ENCODE measurements at places on chromosomes 1 and 21. TPM values are rescaled to one million over a fixed set of nuclear protein-coding genes. Genes with fewer than 3 reads are reported as not detected.

DNA sequence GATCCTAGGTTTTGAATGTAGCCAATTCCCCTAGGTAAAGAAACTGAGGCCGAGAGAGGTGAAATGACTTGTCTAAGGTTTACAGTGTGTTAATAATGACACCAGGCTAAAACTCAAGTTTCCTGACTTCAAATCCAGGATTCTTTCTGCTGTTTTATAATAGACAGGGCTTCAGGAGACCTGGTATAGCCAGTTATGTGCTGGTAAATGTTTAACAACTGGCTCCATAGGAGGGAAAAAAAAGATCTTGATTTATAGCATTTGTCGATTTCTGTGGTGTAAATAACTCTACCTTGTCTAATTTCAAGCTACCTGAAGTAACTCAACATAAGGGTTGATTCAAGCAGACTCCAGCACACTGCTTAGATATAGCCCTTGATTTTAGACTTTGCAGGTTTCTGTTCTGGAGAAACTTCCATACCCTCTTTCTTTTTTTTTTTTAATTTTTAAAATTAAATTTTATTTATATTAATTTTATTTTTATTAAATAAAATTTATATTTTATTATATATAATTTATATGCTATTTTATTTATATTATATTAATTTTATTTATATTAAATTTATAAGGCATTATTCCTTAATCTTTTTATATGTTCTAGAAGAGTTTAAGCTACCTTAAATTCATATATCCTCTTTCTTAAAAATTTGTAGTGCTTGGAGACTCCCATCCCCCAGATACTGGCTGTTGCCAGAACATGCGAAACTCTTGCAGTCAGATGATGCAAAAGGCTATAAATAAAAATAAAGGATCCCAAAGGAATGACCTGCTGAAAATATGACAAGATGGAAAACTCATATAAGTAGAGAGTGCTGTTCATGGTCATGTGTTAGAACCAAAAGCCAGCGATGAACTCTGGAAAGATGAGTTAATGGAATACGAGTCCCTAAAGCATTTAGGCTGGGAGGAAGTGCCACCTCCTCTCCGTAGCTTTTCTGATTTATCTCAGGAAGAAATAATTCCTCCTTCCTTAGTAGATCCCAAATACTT lies 35.4 kb upstream of the SRSF10 start:
- H3K27ac ChIP-seq = no peak overlapping the region
- no peaks in the 10 kb centered on the region for H3K36me3 ChIP-seq
- no peak overlapping the region for H3K4me3 ChIP-seq
- H3K4me1 ChIP-seq = peaks cover 29% of the 10 kb centered on the region
- H3K27me3 ChIP-seq = no peaks in the 10 kb centered on the region
- DNase-seq = no peak

DNA sequence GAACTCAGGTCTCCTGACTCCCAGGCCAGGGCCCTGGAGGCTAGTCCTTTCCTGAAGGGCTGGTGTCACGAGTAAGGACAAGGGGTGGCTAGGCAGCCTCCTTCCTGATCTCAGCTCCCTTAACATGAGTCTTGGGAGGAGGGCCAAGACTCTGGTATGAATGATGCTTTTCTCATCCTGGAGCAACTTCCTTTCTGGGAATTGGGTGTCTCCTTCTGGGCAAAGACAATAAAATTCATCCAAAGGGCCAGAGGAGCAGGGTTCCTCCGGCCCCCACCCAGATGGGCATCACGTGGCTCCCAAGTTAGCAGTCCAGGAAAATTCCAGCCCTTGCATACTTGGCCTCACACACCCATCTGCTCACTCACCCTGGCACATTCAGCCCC lies at the start of gene FAM167B:
TSS of gene FAM167B (plus strand) at position 335 of the 386 bp plus-strand sequence. CDS start 200 bp downstream, outside the sequence.
- peaks cover 1% of the 10 kb centered on the region for H3K4me1 ChIP-seq
- no peaks in the 10 kb centered on the region for H3K27me3 ChIP-seq
- peak; percentile 6 for DNase-seq
- no peak within 1 kb of the TSS for H3K4me3 ChIP-seq

The KISS1 gene
- 4.0 TPM for total RNA-seq

- H3K27ac ChIP-seq = no peak overlapping the region
- no peaks in the 10 kb centered on the region for H3K36me3 ChIP-seq
- no peak overlapping the region for H3K4me3 ChIP-seq
- H3K27me3 ChIP-seq = peaks cover 11% of the 10 kb centered on the region
- no peak for DNase-seq
Observed at GRCh38 chr1:6944434-6944833, 159.2 kb downstream of the CAMTA1 start.

The LCE1A gene
- total RNA-seq = not detected

DNA sequence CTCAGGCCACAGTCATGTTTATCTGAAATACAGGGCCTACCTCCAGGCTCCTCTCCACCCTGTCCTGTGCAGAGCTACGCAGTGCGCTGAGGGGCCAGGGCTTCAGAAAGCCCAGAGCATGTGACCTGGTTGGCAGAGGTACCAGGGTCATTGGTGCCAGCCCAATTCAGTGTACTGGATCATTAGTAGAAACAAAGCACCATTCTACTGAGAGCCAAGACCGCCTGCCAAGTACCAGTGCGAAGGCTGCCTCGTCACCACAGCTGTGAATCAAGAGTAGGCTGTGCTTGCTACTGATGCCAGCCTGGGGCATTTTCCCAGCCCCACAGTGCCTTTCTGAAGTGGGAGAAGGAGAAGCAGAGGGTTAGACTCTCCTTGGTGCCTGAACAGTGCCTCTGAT lies 59.8 kb downstream of the CAPN9 start:
- H3K36me3 ChIP-seq = no peaks in the 10 kb centered on the region
- H3K27me3 ChIP-seq = no peaks in the 10 kb centered on the region
- no peak for DNase-seq
- no peaks in the 10 kb centered on the region for H3K4me1 ChIP-seq
- no peak overlapping the region for H3K4me3 ChIP-seq

DNA sequence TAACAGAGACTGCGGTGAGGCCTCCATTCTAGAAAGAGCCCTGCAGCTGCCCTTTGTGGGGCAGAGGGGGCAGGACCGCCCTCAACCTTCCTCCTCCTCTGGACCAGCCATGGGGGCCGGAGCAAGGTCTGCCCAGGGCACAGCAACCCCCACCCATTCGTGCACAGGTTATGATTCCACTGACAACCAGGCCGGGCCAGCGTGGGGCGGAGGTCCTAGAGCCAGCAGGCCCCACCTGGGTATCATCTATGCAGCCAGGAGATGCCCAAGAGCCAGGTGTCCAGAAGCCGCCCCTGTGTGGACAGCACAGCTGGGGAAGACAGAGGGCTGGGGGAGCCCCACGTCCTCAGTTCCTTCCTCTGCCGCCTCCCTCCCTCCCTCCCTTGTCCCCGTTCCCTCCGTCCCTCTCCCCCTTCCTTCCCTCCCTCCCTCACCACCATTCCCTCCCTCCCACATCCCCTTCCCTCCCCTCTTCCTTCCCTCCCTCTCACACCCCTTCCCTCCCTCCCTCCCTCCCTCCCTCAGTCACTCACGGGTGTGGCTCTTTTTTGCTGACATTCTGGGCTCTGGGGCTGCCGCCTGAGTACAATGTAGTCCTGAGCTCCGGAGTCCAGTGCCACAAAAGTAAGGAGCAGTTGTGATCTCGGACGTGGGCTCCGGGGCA lies 12.3 kb downstream of the RNF223 start:
- H3K27ac ChIP-seq = no peak overlapping the region
- no peaks in the 10 kb centered on the region for H3K27me3 ChIP-seq
- DNase-seq = no peak
- H3K36me3 ChIP-seq = no peaks in the 10 kb centered on the region

GRCh38 chr1:39328095-39328494 lies 123.6 kb downstream of the MACF1 start:
- no peaks in the 10 kb centered on the region for H3K36me3 ChIP-seq
- no peaks in the 10 kb centered on the region for H3K27me3 ChIP-seq
- DNase-seq = no peak
- no peak overlapping the region for H3K27ac ChIP-seq

DNA sequence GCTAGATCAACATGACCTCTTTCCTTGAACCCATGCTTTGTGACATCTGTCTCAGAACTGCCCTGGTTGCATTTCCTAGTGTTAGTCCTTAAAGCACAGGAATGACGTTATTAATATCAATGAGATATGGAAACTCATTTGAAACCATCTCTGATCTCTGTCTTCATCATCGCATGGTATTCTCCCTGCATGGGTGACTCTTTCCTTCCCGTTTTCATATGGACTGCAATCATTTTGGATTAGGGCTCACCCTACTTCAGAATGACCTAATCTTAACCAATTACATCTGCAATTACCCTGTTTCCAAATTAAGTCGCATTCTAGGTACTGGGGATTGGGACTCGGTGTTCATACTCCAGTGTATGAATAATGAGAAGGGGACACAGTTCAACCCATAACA lies 41.7 kb upstream of the DISC1 start:
- no peak overlapping the region for H3K4me3 ChIP-seq
- no peaks in the 10 kb centered on the region for H3K4me1 ChIP-seq
- H3K27me3 ChIP-seq = no peaks in the 10 kb centered on the region
- no peak overlapping the region for H3K27ac ChIP-seq
- H3K36me3 ChIP-seq = no peaks in the 10 kb centered on the region

The TSPEAR gene
- not detected for total RNA-seq

- peaks cover 67% of the 10 kb centered on the region for H3K27me3 ChIP-seq
- no peak overlapping the region for H3K4me3 ChIP-seq
- no peaks in the 10 kb centered on the region for H3K36me3 ChIP-seq
- no peak for DNase-seq
Observed at GRCh38 chr21:37757606-37758376, 158.5 kb downstream of the KCNJ6 start.

DNA sequence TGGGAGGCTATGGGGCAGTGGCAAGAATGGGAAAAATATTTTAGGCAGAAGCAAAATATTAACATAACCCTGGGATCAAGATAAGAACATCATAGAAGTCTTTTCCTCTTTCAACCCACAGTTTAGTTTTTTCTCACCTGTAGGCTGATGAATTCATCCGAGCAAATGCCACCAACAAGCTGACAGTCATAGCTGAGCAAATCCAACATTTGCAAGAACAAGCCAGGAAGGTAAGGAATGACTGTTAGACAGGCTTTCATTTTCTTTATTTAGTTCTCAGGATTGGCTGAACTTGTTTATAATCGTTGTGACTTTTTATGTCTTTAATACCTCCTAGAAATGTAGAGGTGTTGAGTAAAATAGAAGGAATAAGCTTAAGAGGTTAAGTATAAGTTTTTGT lies 6.4 kb downstream of the C1orf50 start:
- H3K27ac ChIP-seq = no peak overlapping the region
- H3K36me3 ChIP-seq = no peaks in the 10 kb centered on the region
- peaks cover 6% of the 10 kb centered on the region for H3K4me1 ChIP-seq
- DNase-seq = no peak
- no peaks in the 10 kb centered on the region for H3K27me3 ChIP-seq
- H3K4me3 ChIP-seq = no peak overlapping the region

DNA sequence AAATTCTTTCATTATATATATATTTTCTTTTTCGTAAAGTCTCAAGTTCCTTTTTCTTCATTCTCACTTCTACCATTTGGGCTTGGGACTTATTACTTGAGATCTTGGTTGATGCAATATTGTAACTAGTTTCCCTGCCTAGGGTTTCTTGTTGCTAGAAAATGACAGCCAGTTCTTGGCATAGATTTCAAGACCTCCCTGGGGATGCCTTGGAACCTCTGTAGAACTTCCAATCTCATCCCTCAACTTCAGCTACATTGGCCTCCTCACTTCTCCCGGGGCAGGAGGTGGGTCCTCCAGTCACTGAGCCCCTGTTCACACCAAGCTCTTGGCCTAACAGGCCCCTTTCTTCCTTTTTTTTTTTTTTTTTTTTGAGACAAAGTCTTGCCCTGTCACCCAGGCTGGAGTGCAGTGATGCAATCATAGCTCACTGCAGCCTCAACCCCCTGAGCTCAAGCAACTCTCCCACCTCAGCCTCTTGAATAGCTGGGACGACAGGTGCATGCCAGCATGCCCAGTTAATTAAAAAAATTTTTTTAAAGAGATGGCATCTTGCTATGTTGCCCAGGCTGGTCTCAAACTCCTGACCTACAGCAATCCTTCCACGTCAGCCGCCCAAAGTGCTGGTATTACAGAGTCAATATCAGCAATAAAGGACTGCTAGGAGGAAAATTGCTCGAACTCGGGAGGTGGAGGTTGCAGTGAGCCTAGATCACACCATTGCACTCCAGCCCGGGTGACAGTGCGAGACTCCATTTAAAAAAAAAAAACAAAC lies 33.1 kb downstream of the MAP3K7CL start:
- no peak overlapping the region for H3K27ac ChIP-seq
- H3K27me3 ChIP-seq = no peaks in the 10 kb centered on the region
- no peak overlapping the region for H3K4me3 ChIP-seq
- no peak for DNase-seq
- peaks cover 20% of the 10 kb centered on the region for H3K4me1 ChIP-seq

- H3K4me3 ChIP-seq = no peak overlapping the region
- H3K36me3 ChIP-seq = peaks cover 56% of the 10 kb centered on the region
- peaks cover 3% of the 10 kb centered on the region for H3K4me1 ChIP-seq
Observed at GRCh38 chr1:116544588-116545358, 26.1 kb downstream of the CD58 start.

- no peak overlapping the region for H3K4me3 ChIP-seq
- H3K36me3 ChIP-seq = no peaks in the 10 kb centered on the region
- no peak for DNase-seq
- H3K27me3 ChIP-seq = no peaks in the 10 kb centered on the region
Observed at GRCh38 chr1:163528710-163529348, 207.1 kb downstream of the NUF2 start.

The AMPD1 gene
- not detected for total RNA-seq

DNA sequence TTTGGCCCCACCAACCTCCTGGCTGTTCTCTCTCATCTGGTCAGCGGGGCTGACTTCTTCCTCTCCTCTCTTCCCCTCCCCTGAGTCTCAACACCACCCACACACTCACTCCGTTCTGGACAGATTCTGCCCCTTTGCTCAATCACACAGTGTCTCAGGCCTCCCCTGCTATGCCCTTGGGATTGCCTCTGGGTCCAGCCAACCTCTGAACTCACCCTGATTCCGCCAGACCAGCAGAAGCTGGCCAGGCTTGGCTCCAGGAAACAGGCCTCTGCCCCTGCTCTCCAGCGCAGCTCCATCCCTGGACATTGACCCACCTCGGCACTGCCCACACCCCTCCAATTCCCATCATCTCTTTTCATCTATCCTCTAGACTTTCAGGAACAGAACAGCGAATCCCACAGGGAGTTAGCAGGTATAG lies 22.1 kb downstream of the AHDC1 start:
- no peaks in the 10 kb centered on the region for H3K4me1 ChIP-seq
- no peak overlapping the region for H3K4me3 ChIP-seq
- H3K36me3 ChIP-seq = no peaks in the 10 kb centered on the region
- no peaks in the 10 kb centered on the region for H3K27me3 ChIP-seq

- H3K27me3 ChIP-seq = no peaks in the 10 kb centered on the region
- H3K27ac ChIP-seq = no peak overlapping the region
- H3K36me3 ChIP-seq = no peaks in the 10 kb centered on the region
- peaks cover 5% of the 10 kb centered on the region for H3K4me1 ChIP-seq
Observed at GRCh38 chr1:195979646-195980045, 628.6 kb downstream of the KCNT2 start.

DNA sequence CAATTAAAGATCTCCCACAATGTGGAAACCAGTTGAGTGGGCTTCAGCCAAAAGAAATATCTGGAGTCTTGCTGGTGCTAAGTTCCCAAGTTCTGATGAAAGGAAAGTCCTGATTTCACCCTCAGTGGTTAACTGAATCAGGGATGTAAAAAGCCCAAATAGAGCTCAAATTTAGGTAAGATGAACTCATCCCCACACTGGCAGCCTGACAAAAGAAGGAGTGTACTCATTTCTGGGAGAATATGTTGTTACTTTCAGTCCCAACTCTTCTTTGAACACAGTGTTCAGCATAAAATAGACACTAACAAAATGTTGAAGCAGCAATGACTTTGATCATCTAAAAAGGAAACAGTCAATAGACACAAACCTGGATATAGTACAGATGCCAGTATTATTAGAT lies 91.7 kb downstream of the CHRM3 start:
- no peaks in the 10 kb centered on the region for H3K27me3 ChIP-seq
- no peak overlapping the region for H3K4me3 ChIP-seq
- DNase-seq = no peak
